ENCODE measurements at places on chromosomes 11 and 22.

- no peak for DNase-seq
Observed at GRCh38 chr11:71496421-71496820, 30.6 kb upstream of the KRTAP5-7 start.

- no peak for DNase-seq
Observed at GRCh38 chr11:94664346-94664745, 97.2 kb downstream of the PIWIL4 start.

GRCh38 chr11:73401217-73401923 lies 25.2 kb downstream of the RELT start:
- no peak for DNase-seq

- DNase-seq = no peak
Observed at GRCh38 chr11:45264839-45265515, 21.2 kb downstream of the SYT13 start.

DNA sequence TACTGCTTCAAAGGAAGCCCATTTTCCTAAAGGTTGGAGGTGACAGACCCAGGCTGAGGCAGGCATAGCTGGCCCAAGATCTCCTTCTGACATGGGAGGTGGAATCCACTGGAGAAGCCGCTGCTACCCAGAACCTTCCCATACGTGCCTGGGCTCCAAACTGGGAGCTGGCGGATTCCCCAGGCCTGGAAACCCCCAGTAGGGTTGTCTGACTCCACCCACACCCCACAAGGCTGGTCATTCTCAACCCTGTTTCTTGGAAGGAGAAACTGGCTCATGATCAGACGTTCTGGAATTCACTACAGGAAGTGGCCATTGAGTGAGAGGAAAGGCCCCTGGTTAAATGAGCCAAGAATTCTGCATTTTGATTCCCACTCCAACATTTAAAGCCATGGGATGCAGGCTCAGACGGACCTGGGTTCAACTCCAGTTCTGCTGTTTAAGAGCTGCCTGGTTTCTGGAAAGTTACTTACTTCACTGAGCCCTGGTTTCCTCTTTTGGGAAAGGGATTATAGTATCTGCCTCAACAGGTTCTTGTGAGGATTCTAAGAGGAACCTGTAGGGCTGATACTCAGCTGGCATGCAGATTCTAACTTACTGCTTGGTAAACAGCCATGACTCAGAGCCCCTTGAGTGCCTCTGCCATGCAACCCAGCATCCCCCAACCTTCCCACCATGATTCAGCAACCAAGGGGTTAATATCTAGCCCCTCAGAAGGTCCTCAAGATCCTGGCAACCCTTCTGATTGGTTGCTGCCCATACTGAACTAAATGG lies 19.4 kb upstream of the TSKU start:
- DNase-seq = no peak

- no peak for DNase-seq
Observed at GRCh38 chr22:30718491-30718890, 23.8 kb downstream of the OSBP2 start.

DNA sequence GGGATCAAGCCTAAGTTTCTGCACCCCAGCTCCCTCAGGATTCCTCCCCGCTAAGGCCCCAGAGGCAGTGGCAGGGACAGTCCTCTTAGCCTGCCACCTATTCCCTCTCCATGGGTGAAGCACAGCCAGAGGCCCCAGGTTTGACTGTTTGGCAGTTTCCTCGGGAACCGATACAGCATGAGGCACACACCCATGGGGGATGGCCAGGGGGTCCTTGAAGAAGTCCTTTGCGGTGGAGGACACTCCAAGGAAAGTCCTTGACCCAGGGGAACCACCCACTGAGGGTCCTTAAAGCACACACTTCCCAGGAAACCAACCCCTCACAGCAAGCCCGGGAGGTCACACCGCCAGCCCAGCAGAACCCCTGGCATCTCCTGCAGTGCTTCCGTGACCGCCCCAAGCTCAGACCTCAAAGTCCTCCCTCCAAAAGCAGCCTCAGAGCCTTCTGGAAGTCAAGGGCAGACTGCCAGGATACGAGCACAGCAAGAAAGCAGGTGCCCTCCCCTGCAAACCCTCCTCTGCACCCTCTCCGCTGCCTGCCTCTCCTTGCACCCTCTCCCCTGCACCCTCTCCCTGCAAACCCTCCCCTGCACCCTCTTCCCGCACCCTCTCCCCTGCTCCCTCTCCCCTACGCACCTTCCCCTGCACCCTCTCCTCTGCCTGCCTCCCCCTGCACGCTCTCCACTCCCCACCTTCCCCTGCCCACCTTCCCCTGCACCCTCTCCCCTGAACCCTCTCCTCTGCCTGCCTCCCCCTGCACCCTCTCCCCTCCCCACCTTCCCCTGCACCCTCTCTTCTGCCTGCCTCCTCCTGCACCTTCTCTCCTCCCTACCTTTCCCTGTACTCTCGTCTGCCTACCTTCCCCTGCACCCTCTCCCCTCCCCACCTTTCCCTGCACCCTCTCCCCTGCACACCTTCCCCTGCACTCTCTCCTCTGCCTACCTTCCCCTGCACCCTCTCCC lies 1.4 kb downstream of the SIGIRR start:
- DNase-seq = no peak

DNA sequence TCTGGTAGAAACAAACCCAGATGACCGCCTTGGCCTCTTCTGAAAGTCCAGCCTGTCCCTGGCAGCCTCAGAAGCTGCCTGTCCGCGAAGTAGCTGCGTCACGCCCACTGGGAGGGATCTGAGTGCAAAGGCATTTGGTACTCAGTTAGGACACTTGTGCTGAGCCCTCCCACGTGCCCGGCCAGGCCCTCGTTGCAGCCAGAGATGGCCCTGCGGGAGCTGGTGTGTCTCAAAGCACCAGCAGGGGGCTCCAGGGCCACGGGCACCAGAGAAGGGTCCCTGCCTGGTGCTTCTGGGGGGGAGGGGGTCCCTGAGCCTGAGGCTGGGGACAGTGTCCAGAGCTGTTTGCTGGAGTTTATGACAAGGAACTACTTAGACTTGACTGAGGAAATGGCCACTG lies 5.8 kb downstream of the SELENOO start:
- DNase-seq = no peak

All from CD4-positive, alpha-beta T cell treated with Interleukin-4 for 4 hours (primary cell).